Stimulated activated CD4-positive, alpha-beta T cell treated with anti-CD3 and anti-CD28 coated beads, Interleukin-15, amount 100 ng/mL, for 48 hours (primary cell): ENCODE measurements at places on chromosomes 1 and 21.
A peak's percentile ranks its signal among the peaks of the same experiment; 100 is the strongest.

DNA sequence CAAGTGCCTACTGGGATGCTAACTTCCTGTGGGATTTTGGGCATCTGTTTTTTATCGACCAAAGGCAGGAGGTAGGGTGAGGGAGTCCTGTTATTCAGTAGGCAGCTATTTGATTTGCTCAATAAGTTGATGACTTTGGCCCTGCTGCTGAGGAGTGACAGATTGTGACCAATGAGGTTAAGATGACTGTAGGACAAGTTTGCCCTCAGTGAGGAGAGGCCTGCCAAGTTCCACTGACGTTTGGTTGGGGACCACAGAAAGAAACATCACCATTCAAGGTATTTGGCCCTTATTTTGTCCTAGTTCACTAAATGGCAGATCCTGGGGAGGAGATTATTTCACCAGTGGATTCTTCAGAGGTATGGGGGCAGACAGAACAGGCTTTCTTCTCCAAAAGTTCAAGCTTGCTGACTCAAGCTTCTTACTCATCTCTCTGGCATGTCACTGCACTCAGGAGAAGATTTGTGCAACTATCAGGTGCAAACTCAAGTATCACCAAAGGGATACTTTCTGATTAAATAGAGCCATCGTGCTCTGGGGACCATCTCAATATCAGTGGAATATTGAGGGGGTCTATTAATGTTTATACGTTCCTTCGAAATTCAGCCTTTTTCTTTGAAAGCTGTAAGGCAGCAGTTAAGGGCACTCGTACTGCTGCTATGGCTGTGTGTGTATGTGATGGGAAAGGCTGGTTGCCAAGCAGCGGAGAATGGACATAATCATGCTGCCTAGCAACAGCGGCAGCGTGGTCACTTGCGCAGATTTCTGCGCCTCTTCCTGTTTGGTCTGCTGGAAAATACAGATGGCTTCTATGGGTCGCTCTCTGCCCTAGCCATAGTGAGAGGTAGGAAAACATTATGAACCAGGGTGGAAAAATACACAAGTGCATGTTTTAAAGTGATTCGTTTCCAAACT is 78.7 kb downstream of the PBX1 start:
- DNase-seq, result no peak

- no peak for DNase-seq
These were observed 82.8 kb upstream of the SLC44A3 start for GRCh38 chr1:94737124-94737998.

GRCh38 chr1:33350611-33351280 is 29.8 kb upstream of the A3GALT2 start:
- no peak for DNase-seq

DNA sequence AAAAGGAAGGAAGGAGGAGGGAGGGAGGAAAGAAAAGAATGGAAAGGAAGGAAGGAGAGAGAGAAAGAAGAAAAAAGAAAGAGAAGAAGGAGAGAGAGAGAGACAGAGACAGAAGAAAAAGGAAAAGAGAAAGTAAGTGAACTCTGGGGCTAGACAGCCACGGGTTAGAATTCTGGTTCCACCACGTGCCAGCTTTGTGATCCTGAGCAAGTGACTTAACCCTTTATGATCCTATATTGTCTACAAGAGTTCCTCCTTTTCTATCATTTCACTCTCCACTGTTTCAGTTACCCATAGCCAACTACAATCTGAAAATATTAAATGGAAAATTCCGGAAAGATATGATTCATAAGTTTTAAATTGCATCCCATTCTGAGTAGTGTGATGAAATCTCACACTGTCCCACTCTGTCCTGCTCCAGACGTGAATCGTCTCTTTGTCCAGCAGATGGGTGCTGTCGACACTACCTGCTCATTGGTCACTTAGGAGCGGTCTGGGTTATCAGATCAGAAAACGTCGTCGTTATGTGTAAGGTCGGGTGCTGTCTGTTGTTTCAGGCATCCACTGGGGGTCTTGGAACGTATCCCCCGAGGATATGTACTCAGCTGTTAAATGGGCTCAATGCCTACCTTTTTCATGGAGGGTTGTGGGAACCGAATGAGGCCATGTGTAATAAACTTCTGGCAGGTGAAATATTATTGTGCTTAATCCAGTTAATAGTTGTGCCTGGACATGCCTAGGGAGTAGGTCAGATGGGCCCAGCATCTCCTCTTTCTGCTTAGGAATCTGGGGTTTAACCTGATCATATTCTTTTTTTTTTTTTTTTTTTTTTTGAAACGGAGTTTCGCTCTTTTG is 19.1 kb downstream of the TMEM51 start:
- DNase-seq, result no peak

- DNase-seq, result no peak
These were observed 738 bp downstream of the LURAP1 start for GRCh38 chr1:46203738-46204405.

GRCh38 chr1:1058921-1059493 is 15.1 kb downstream of the RNF223 start:
- DNase-seq, result peak; percentile 45

DNA sequence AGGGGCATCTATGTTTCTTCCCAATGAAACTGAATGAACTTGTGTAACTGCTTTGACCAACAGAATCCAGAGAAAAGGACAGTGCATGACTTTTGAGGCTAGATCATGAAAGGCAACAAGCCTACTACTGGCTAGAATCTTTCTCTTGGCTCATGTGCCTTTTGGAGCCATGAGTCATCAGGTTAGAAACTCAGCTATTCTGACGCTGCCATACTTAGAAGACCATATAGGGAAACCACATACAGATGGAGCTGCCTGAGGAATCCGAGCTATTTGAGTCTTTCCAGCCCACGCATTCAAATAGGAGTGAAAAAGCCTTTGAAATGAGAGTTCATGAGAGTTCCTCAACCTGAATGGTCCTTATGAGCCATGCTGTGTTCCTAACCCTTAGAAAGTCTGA is 738.5 kb upstream of the CHRM3 start:
- DNase-seq, result no peak

DNA sequence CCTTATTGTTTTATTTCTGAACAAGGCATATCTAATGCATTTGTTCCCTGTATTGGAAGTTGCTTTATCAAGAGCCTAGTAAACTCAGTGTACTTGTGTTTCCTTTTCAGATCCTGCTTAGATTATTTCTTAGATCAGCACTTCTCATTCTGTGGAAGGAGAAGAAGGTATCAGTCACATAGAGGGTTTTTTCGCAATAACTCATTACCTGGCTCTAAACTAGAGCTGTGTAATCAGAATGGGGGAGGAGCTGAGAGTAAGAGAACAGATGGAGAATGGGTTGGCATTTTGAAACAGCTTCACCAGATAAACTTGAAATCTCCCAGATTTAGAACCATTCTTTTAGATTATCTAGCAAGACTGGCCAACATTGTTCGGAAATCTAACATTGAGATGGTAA is 11.0 kb downstream of the AHCYL1 start:
- no peak for DNase-seq

- no peak for DNase-seq
These were observed 3.8 kb downstream of the TMEM54 start for GRCh38 chr1:32897082-32898049.

- no peak for DNase-seq
These were observed 11.7 kb downstream of the KIF26B start for GRCh38 chr1:245166471-245166885.

DNA sequence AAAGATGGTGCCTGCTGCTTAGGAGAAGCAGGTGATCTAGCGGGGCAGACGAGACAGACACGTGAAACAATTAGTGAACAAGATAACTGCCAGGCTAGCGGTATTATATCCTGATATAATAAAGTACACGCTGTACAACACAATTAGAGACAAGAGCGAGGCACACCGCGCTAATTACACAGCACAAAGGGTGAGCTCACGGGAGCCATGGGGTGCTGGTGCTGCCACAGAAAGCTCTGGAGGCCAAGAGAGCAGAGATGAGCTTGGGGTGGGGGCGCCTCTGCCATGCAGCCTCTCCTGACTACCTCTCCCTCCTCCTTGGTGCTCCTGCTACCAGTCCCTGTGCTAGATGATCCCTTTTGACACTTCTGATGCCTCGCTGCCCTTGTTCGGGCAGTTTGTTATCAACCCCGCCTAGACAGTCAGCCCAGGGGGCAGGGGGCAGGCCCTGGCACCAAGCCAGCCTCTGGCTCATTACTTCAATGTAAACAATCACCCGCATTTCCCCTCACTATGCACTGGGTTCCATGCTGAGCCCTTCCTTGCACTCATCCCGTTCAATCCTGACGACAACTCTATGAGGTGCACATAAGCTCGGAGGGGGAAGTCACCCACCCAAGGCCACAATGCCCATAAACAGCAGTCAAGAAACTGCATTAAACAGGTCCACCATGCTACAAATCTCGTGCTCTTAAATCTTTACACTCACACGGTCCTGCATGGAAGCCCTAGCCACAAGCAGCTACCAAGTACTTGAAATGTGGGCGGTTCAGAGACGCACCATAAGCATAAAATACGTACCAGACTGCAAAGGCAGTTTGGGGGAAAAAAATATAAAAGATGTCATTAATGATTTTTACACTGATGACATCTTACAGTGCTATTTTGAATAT is 103.0 kb downstream of the SSBP3 start:
- no peak for DNase-seq

DNA sequence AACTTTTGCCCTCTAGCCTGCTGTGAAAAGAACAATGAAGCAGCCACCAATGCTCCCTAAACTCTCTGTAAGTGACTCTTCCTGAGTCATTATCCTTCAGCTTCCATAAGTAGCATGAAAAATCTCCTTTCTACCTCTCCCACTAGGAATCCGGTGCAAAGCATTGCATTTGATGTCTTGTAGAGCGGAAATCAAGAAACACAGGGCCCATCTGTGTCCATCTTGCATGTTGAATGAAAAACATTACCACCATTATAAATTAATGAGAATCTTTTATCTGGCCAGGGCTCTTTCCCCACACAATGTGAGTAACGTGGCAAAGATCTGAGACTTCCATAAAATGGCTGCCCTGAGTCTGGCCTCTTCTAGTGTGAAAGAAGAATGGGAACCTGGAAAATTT is 324.4 kb downstream of the ADGRL2 start:
- no peak for DNase-seq

DNA sequence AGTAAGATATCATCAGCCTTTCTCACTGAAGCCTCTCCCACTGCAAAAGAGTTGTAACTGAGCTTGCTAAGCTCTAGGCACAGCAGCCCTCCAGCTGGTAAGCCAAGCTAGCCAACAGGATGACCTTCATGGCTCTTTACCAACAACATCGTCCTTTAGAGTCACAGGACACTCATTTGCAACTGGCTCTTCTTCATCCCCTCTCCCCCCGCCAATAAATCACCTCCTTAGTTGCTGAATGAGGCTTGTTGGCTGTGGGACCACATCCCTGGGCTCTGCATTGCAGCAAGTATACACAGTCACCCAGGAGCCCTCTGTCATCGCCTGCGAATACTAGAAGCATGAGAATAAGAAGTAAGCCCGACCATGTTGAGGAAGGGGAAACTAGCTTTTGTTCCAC is 16.0 kb upstream of the ZNF697 start:
- DNase-seq, result no peak

- no peak for DNase-seq
These were observed 61.3 kb downstream of the NFASC start for GRCh38 chr1:204931768-204932572.

DNA sequence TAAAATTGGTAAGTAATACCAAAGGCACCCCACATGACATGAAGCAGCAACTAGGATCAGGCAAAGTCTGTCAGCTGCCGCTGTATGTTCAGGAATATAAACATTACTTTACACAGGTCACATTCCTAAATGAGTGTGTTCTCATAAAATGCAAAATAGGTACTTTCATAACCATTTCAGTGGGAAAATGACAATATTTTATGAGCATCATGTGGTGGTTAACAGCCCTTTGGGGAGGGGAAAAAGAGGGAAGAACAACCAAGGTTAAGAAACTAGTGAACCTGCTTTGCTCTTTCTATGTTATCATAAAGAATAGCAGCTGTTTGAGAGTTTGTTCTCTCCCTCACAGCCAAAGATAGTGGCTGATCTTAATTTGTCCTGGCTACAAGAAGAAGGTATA is 105.4 kb upstream of the LBR start:
- DNase-seq, result no peak

DNA sequence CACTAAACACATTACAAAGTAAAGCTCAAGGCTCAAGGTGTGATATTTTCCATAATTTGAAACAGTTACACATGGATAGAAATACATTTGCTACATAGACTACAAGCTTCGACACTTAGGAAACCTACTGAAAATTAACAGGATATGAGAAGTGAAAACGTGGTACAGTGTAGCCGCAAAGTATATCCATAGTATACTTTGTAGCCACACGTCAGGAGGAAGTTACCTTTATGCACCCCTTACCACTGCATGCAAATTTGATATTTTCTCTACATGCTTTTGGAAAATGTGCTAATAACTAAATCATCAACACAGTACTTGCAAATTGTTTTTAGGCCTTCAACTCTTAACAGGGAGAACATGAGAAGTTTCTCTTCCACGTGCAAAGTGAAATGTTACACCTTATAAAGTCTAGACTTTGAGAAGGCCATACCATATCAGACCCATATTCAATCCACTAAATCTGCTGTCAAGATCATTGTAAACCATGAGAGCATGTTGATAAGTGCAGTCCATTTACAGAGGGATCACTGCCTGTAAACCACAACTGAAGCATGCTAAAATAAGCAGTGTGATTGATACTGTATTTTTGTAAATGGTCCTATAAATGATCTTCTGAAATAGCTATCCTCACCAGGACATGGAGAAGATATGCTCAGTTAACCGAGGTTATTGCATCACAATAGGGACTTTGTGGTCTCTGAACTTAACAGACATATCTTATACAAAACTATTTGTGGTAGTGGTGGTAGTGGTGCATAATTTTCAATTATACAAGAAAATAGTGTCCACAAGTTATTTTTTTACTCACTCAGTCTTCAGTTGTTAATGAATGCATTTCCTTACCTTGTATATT is 64.7 kb downstream of the VAV3 start:
- DNase-seq, result no peak

DNA sequence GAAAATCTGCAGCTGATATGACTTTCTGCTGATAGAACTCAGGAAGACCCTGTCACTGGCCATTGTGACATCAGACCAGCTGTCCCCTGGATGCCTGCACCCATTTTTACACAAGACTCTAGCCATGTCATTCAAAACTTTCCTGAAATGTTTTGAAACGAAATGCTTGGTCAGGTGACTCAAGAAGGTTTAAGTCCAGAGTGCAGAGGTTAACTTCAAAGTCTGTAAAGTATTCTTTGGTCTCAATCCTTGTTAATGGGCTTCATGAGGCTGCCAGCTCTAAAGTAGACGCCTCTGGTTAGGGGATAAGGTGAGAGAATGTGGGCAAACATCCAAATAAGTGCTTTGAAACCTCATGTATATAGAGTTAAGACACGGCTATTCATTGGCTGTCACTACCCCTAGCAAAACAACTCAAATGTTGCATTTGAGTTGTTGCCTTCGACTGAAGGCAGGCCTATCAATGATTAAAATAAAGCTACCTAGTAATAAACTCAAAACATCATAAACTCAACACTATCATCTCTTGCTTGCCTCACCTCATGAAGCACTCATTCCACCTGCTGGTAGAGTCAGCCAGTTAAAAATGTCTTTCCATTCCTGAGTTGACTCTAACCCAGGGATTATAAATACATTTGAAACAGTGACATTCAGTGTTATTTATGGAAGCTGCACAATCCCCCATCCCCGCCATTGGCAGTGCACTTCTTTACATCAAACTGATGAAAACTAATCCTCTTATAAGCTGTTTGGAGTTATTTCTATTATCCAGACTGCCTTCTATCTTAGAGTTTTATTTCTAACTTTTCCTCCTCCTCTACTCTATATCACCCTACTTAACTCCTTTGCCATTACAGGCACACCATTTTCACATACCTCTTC is 26.0 kb downstream of the RABIF start:
- DNase-seq, result no peak
